ENCODE measurements at places on chromosomes 7 and 10. TPM values are rescaled to one million over a fixed set of nuclear protein-coding genes. Genes with fewer than 3 reads are reported as not detected.
A peak's percentile ranks its signal among the peaks of the same experiment; 100 is the strongest.

NACAD gene
- total RNA-seq, result 0.20 TPM

RSPH10B gene
- not detected for total RNA-seq

OR2A25 gene
- total RNA-seq, result not detected

PDE6C gene
- total RNA-seq, result not detected

- ATAC-seq, result no peak
Observed at GRCh38 chr10:42934351-42934811, 142.5 kb upstream of the RET start.

DNA sequence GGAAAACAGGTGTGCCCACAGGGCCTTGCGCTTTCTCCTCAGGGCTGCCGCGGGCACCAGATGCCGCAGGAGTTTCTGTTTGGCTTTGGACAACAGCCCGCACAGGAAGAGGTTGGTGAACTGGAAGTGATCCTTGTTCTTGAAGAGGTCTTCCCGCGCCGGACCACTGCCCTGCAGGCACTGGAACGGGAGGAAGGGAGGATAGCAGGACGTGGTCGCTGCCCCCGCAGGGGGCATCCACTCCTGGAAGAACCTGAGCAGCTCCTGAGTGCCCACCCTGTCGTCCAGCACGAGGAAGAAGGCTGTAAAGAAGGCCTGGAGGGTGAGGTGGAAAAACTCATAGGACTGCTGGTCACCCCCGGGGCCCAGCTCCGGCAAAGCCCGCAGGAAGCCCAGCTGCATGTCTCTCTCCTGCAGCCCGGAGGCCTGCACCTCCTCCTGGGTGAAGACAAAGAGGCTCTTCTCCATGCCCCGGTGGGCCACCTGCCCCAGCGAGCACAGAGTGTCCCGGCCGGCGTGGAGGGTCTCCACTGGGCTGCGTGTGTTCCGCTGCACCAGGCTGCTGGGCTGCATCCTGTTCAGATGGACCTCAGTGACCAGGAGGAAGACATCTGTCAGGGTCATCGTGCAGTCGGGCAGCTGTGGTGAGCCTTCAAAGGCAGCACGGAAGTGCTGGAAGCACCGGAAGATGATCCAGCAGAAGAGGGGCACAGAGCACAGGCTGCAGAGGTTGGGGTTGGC is 26.9 kb downstream of the NOD1 start:
- no peak for ATAC-seq

GRCh38 chr10:124824507-124824906 is 22.9 kb downstream of the ABRAXAS2 start:
- ATAC-seq, result no peak

DNA sequence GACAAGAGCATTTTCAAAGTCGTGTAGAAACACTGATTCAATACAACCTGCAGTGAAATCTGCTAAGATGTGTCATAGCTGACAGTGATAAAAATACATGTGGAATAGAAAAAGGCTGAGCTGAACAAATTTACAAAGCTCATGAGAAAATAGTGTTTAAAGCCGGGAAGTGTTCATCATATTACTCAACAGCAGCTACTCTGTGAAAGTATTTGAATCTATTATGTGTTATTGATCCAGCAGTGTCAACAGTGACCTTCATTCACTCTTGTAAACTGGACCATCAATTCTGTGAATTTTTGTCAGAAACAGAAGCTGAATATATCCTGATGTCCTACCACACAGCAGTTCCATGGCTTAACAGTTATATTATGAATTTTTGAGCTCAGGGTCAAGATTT is 11.6 kb downstream of the DYDC1 start:
- ATAC-seq, result no peak

GRCh38 chr7:79182283-79182682 is 271.2 kb downstream of the MAGI2 start:
- no peak for ATAC-seq

GRCh38 chr7:55966851-55967250 is 2.5 kb downstream of the NIPSNAP2 start:
- no peak for ATAC-seq

DNA sequence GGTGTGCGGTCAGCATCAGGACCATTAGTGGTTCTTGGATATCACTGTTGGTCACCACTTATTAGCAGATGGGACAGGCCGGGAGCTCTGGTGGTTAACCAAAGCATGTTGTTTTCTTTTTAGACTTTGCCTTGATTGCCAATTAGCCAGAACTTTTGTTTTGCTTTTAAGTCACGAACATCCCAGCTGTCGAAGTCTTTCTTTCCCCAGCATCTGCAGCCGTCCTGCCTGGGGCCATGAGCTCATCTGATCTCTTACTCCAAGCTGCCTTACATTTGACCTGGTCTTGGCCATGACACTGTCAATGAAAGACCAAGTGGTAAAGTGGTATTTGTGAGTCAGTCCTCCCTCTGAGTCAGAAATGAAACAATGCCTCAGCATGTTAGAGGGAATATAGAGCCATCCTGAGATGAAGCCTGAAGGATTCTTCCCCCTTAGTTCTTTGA is 53.9 kb upstream of the CREB5 start:
- ATAC-seq, result peak; percentile 80

DNA sequence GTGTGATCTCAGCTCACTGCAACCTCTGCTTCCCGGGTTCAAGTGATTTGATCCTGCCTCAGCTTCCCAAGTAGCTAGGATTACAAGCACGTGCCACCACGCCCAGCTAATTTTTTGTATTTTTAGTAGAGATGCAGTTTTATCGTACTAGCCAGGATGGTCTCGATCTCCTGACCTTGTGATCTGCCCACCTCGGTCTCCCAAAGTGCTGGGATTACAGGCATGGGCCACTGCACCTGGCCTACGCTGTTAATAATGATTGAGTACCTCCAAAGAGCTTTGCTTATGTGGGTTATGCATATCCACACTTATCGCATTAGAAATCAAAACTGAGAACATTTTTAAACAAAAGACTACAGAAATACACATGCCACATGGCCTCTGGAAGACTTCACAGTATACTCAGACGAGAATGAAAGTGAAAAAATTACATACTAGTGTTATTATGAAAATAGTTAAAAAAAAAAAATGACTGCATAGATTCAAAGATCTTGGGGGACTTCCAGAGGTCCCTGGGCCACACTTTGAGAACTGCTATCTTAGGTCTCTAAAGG is 25.4 kb downstream of the RPP38 start:
- no peak for ATAC-seq

- ATAC-seq, result no peak
Observed at GRCh38 chr10:29434111-29434510, 145.2 kb downstream of the LYZL1 start.

DNA sequence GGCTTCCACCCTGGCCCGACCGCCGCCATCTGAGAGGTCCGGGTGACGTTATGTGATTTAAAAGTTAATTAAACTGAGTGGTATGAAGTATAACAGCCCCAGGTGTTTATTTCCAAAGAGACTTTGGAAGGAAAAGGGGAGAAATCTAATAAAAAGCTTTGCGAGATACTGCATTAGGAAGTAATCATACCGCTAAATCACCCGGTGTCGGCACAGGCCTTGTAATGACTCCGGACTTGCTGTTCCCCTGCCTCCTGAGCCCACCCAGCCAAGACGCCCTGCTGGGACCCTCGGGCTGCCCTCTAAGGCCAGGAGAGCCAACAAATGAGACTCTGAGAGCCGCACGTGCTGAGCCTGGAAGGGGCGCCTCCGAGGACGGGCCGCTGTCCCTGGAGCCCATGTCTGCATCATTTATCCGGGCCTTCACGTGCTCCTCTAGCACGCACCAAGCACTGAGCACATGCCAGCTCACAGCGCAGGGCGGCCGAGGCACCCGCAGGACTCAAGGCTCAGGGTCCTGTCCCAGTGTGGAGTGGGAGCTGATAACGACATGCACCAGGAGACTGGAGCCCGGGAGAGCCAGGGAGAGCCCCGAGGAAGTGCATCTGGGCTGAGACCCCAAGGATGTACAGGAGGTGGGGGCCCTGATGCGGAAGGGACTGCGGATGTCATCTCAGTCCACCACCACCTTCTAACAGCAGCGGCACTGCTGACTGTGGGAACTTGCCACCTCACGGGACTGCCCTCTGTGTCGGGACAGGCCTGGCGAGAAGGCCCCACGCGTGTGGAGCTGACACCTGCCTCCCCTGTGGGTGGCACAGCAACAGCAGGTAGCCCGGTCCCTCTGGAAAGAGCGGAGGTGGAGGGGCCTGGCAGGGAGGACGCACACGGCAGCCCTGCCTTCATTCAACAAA is 182.7 kb downstream of the ELFN1 start:
- no peak for ATAC-seq

- no peak for ATAC-seq
Observed at GRCh38 chr10:89257581-89257980, 6.0 kb upstream of the LIPA start.

GRCh38 chr7:13333371-13333770 is 645.9 kb downstream of the ARL4A start:
- no peak for ATAC-seq

GRCh38 chr7:155753446-155753965 is 58.8 kb downstream of the SHH start:
- ATAC-seq, result peak; percentile 77

Measured in esophagus mucosa (tissue), 1 donor.